Skin of body (tissue), 3 donors: ENCODE measurements at places on chromosomes 7 and 10. TPM values are rescaled to one million over a fixed set of nuclear protein-coding genes. Genes with fewer than 3 reads are reported as not detected.

DNA sequence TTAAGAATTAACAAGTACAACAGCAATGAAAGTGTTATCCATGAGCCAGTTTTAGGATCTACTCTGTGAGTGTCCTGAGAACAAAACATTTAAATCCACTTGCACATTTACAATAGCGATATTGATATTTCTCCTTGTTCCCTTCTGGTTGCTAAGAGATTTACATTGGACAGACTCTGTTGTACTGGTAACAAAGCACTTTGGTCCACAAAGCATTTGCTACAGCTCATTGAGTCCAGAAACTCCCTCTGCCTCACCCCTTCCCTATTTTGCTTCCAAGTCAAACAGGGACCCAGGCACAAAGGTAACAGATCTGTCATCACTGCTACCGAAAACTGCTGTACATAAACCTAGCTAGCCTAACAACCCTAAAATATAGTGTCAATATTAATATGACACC, 2.1 kb downstream of the ANK3 start:
- no peak for DNase-seq

DNA sequence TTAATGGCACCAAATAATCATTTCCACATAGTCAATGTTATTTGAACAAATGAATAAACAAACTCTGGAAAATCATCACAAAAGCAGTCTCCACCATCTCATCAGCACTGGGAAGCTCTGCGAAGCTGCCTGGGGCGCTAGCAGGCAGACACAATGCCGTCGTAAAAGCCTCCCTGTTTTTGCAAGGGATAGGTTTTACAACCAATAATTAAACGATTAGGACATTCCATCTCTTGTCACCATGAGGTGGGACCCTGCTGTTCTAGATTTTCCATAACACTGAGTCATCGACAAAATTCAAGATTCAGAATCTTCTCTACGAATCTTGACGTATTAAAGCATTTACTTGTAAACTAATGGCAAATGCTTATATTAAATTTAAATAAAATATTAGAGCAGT, 172.8 kb upstream of the AKR1E2 start:
- no peak for DNase-seq

- no peak for DNase-seq
These were observed 95.2 kb downstream of the CLEC2L start for GRCh38 chr7:139618482-139619366.

- DNase-seq = no peak
These were observed 10.8 kb upstream of the OR6V1 start for GRCh38 chr7:143041346-143041745.

- DNase-seq = no peak
These were observed 76.9 kb upstream of the PDCD4 start for GRCh38 chr10:110794808-110795207.

DNA sequence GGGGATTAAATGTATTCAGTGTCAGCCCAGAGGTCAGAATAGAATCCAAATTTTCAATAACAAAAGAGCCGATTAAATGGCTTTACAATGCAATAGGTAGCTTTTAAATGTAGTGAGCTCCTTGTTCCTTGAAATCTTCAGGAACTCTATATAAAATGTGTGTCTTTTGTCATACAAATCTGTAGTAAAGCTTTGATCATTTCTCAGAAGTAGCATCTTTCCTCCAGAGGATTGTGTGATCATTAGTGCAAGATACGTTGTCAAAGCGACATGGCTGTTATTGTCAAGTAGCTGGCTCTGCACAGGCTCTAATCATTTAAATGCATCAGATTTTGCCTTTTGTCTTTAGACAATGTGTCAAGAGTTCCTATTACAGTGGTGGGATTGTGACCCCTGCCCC, 116.1 kb upstream of the NAMPT start:
- no peak for DNase-seq

- DNase-seq = no peak
These were observed 267.7 kb downstream of the MALRD1 start for GRCh38 chr10:19316204-19316870.

- DNase-seq = no peak
These were observed 47.1 kb downstream of the MTURN start for GRCh38 chr7:30181736-30182522.

DNA sequence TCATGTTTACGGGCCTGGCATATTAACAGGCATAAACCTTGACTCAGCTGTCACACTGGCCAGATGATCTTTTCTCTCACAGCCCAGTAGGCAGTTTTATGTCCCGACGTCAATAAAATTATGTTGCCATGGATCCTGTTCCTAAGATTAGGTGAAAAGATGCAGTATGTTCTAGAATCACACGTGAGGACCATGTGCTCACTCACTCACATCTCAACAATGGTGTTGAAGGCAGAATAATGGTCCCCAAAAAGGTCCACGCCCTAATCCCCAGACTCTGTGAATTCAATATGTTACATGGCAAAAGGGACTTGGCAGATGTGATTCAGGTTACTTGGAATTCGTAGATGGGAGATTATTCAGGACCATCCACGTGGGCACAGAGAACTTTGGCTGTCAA, 3.5 kb downstream of the DOCK1 start:
- DNase-seq = no peak

GRCh38 chr7:1103009-1103788, 15.3 kb downstream of the GPER1 start:
- DNase-seq = no peak

DNA sequence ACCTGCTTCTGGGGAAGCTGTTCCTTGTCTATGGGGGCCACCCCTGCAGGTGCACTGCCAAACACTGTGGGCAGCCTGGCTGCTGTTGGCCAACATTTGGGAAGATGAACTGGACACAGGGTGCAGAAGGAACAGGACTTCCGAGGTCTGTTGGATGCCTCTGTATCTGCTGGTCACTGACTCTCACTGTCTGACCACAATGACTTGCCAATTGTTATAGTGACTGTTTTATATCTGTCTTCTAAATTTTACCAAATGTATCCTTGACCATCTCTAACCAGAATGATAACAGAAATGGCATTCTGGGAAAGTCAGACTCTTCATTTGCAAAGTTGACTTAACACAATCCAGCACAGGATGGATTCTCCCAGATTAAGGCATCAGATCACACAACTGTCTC, 214.0 kb upstream of the PRSS58 start:
- no peak for DNase-seq

DNA sequence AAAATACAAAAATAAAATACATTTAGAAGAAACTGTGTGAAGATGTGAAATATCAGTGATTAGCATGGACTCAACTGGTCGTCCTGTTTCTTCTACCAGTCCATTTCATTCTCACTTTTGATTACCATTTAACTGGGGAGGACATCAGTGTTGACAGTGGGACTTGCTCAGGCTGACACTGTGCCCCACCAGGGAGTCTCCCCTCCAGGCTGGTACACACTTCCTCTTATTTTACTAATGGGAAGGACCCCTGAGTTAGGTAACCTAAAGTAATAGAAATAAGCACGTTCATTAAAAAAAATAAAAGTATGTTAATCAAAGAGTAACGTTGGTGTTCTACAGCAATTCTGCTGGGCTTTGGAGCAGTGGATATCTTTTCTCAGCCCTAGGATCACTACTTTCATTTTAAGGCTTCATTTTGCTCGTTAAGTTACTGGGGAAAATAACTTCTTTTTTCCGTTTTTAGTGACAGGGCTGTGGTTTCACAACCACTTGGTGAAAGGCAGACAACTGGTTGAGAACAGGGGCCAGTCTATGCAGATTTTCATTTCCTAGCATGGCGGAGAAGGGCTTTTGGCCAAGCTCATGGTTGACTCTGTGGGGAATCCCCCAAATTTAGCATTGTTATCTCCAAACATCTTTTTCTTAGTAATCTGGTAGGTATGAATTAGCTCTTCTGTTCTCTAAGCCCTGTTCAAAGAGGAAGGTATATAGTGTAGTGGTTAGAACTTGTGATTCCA, 2.1 kb downstream of the SNX10 start:
- no peak for DNase-seq

- no peak for DNase-seq
These were observed 209.5 kb downstream of the GLI3 start for GRCh38 chr7:42027521-42027920.

DNA sequence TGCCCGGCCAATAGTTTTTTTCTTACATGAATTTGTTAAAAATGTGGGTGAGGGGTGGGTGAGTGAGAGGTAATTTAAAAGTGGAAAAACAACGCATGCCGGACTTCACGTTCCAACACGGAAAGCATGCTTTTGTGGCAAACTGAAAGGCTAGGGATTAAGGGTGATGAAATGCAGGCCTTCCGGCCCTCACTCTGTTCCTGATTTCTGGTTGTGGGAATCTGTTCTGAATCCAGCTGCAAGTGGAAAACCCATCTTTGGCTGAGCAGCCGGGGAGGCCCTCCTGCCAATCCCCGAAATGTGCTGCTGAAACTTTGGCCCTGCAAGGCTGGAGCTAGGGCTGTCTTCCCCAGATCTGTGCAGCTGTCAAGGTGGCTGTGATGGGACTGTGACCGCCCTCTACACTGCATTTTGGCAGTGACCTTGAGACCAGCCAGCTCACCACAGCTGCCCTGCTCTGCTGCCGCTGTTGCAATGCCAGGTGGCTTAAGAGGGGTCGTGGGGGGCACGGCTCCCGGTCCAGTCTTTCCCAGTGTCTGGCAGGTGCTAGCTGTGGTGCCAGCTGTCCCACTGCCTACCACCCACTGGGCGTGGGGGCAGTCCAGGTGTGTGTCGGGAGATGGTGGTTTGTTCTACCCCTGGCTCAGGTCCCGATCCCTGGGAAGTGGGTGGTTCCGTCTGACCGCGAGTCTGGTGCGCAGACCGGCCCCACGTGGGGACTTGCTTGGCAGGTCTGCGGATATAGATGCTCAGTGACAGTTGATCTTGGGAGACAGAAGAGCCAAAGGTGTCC, 39.0 kb downstream of the TET1 start:
- peak; percentile 49 for DNase-seq

DNA sequence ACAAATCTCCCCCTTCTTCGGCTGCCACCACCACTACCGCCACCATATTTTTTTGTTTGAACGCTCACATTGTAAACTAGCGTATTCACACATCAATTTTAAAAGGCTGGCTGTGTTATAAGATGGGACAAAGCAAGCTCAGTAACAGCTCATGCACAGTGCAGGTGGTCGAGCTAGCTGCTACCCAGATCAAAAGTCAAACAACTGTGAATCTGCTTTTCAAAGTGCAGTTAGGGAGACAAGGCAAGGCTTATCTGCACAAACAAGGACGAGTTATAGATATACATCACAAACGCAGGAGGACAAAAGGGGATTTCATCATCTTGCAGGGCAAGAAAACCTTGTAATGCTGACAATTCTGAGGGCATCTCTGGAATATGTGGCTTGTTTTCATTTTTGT, 231.6 kb downstream of the VTI1A start:
- DNase-seq = no peak

- peak; percentile 27 for DNase-seq
These were observed 1.9 kb downstream of the PTEN start for GRCh38 chr10:87865241-87865881.

DNA sequence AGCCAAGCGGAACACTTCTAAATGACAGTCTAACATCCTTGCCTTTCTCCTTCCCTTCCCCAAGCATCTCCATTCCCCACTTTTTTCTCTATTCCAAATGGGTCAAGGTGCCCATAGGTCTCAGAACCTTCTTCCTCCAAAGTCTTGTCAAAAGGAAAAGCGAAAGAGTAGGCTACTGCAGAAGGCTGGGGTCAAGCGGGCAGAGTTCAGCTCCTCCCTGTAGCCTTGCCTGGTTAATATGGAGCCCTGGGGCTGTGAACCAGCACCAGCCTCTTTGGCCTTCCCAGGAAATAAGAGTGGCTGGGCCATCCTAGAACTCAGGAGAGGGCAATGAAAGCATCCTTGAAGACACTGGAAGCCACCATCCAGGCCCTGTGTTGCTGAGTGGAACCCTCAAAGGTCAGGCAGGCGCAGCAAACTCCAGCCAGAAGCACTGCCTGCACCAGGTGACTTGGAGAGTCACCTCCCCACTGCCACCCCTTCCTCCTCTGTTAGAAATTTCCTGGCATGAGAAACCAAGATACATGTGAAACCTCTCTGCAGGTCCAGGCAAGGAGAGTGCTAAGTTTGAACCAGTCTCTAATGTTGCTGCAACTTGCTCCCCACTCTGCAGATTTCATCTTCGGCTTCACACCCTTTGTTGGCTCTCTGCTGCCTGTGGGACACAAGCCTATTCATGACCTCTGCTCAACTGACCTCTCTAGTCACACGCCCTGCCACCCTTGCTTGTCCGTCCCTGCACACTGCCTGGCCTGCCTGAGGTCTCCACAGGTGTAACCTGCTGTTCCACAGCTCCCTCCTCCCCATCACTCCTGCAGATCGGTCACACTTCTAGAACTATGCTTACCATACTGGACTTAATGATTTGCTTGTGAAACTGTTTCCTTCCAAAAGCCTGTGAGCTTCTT, 74.9 kb downstream of the SH3PXD2A start:
- no peak for DNase-seq

GRCh38 chr7:573933-574381, 54.3 kb upstream of the PDGFA start:
- no peak for DNase-seq

DNA sequence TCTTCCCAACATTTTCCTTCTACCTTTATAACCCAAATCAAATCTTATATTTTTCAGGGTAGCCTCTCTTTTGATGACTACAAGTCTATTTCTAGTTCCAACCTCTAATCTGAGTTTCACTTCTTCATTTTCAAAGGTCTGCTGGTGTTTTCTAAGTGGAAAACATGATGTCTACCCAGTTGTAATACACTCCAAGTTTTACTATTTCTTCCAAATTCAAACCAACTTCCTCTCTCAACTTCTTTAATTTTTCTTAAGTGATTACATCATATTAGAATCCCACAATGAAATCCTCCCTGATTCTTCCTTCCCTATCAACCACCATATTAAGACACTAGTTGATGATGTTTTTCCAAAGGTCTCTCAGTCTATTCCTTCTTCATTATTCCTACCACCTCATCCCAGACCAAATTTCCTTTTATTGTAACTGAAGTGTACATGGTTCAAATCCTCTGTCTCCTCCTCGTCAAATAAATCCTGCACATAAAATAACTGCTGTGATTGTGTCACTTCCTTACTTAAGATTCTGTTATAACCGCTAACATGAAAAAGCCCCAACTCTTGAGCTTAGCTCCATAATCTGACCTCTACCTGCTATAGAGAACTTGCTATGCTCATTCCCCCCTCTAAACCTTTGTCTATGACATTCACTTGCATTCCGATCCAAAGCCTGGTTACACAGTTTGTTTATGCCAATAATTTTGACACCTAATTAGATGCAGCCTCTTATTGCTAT, 12.7 kb downstream of the TAS2R38 start:
- DNase-seq = no peak

DNA sequence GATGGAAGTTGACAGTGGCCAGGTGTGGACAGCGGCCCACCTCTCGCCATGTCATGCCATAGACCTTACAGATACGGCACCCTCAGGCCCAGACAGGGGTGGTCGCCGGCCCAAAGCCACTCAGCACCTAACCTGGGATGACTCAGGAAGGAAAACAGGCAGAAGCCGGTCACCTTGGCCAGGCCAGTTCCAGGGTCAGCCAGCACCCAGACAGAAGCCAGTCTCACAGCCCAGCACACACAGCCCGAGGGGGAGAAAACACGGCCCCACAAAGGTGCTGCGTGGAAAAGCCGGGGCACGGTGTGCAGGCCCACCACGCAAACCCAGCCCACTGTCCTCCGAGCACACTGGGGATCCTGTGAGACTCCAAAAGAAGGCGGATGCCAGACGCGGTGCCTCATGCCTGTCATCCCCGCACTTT, 95.2 kb upstream of the DNAAF5 start:
- DNase-seq = no peak

The ARHGEF5 gene
- 14.3 TPM for total RNA-seq

The AGR3 gene
- not detected for total RNA-seq

The CPXM2 gene
- 4.9 TPM for total RNA-seq

The ABCB1 gene
- 1.1 TPM for total RNA-seq

The PCLO gene
- total RNA-seq = 3.8 TPM

The ZNF775 gene
- total RNA-seq = 3.0 TPM

The LRIT1 gene
- not detected for total RNA-seq

The OPALIN gene
- total RNA-seq = not detected

The SPDYE8 gene
- total RNA-seq = 0.10 TPM
